ENCODE measurements at places on chromosomes 11 and 22.
A peak's percentile ranks its signal among the peaks of the same experiment; 100 is the strongest.

- DNase-seq = no peak
Measured at GRCh38 chr22:17350292-17350691, 19.0 kb upstream of the CECR2 start.

DNA sequence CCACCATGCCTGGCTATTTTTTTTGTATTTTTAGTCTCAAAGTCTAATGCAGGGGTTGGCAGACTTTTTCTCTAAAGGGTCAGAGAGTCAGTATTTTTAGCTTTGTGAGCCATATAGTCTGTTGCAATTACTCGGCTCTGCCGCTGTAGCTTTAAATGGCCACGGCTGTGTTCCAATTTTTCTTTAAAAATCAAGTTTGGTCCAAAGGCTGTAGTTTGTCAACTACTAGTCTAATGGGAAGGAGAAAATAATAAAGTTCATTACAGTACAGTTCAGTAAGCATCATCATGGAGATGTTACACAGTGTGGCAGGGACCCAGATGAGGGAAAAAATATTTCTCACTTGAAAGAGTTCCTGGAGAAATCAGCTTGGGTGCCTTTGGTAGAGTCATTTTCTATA lies 107.6 kb downstream of the CSNK2A3 start:
- no peak for DNase-seq

DNA sequence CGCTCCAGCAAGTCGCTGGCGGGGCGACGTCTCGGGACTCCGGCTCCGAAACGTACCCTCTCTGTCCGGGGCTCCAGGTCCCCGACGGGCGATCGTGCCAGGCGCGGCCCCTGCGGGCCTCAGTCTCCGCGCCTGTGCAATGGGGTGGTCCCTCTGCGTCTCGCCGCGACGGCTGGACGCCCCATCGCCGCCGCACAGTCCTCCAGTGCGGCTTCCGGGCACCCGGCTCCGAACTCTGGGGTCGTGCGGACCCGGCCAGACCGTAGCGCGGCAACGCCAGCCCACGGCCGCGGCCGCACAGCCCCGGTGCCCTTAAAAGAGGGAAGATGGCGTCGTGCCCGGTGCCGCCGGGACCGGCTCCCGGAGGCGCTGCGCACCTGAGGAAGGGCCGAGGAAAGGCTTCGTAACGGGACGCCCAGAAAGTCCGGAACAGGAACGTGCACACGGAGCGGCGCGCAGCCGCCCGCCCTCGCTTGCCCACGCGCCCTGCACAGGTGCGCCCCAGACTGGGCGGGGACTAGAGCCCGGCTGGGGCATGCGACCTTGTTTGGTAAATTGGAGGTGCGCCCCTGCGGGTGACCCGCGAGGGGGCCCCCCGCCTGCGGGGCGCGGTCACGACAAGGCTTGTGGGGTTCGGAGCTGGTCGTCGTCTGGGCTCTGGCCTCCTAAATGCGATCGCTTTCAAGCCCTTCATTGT lies 525 bp downstream of the BIK start:
- no peak for DNase-seq

DNA sequence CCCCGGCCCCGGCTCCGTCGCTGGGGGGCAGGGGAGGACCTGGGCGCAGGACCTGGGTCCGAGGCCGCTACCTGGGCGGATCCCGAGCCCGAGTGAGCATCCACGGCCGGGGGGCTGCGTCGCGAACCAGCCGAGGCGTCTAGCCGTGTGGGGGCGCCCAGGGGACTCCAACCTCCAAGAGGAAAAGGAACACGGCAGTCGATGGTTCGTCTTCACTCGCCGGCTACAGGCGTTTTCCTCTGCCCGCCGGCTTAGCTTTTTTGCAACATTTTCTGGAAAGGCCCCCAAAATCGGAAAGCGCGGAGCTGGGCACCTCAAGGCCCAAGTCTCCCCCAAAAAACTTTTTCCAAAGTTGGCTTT lies 666 bp downstream of the PDGFB start:
- no peak for DNase-seq

GRCh38 chr11:75319035-75319877 lies 32.2 kb downstream of the ARRB1 start:
- no peak for DNase-seq

- DNase-seq = no peak
Measured at GRCh38 chr11:85809191-85809590, 1.8 kb downstream of the SYTL2 start.

- no peak for DNase-seq
Measured at GRCh38 chr22:24503137-24503842, 8.2 kb downstream of the UPB1 start.

DNA sequence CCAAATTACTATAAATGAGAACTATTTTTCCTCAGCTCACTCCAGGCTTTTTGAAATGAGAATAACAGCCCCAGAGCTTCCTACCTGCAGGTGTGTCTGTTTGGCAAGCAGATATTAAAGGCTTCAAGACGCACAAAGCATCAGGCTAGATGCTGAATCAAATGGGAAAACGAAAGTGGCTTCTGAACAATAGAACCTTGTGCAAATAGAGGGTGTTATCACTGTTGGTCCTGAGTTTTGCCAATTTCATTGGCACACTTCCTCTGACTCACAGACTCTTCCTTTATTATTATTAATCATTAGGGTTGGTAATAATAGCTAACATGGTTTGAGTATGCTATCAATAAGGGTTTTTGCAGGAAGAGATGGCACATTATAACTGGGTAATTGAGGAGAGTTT lies 13.4 kb downstream of the SYT13 start:
- peak; percentile 9 for DNase-seq

- no peak for DNase-seq
Measured at GRCh38 chr11:15169815-15170551, 55.3 kb downstream of the INSC start.

GRCh38 chr11:2451336-2451735 lies 6.5 kb downstream of the KCNQ1 start:
- no peak for DNase-seq

- no peak for DNase-seq
Measured at GRCh38 chr22:18965526-18966421, 29.7 kb upstream of the PRODH start.

DNA sequence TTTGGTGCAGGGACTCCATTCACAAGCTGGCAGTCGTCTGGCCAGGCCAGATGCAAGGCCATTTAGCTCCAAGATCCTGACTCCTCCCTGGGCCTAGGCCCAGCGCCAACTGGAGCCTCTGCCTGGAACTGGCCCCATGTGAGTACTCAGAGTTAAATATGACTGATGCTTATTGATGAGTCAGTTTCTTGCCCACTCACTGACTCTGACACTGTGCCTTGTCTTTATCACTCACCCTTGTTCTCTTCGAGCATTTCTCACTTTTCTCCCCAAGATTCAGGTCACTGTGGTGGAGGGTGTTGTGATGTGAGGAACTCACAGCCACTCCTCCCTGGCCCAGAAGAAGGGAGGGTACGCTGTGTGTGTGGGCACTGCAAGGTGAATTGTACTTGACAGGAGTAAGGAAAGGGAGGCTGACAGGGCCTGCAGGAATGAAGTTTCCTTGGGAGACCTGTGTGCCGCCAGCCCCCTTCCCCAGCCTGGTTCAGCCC lies 23.2 kb upstream of the ST3GAL4 start:
- no peak for DNase-seq

DNA sequence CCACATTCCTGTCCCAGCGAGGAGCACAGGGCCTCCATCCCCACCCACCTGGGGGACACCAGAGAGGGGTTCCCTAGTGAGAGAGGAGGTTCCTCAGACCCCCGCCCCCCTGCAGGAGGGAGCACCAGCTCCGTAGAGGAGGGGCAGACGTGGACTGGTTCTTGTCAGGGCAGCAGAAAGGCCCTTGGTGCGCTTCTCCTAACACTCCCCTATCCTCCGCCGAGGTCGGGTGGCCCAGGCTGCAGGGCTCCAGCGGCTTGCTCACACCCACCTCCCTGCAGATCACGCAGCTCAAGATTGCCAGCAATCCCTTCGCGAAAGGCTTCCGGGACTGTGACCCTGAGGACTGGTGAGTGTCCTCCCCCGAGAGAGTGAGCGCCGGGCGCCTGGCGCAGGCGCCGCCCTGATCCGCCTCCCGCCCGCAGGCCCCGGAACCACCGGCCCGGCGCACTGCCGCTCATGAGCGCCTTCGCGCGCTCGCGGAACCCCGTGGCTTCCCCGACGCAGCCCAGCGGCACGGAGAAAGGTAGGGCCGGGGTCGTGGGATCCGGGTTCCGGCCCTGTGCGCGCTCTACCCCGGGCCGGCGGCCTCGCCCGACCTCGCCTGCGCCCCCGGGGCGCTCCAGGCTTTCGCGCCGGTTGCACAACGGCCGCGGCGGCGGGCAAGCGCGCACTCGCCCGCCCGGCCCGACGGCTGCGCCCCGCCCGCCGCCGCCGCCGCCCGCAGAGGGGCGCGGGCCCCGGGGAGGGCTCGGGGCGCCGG lies 5.1 kb downstream of the TBX1 start:
- DNase-seq = no peak

- no peak for DNase-seq
Measured at GRCh38 chr22:30694640-30695350, at the start of gene OSBP2. Gene OSBP2, plus strand, starts transcription at chr22:30694874. Its CDS starts 36 bp downstream, at chr22:30694910.

Measured in NCI-H1436 treated with DMSO at 0.1 percent for 48 hours (cell line).